ENCODE measurements at places on chromosomes 2 and 18.

DNA sequence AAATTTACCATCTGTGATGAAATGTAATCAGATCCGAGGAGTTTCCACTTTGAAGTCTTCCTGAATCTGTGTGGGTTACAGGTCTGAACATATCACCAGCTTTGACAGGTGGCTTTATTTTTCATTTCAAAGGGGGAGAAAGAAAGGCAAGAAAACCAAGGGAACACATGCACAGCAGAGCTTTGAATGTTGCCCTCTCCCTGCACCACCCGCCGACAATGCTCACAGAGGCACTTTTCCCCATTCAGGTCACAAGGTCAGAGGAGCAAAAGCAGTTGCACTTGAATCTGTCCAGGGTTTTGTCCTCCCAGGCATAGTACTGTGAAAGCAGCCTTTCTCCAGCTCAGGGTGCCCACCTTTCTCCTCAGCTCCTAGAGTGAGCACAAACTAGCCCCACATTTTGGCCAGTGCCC, 130.2 kb downstream of the OSR1 start:
- no peak for DNase-seq

- no peak for DNase-seq
Measured at GRCh38 chr2:149732730-149733290, 145.2 kb upstream of the MMADHC start.

- peak; percentile 92 for DNase-seq
Measured at GRCh38 chr2:96485751-96486651, 19.2 kb downstream of the NEURL3 start.

GRCh38 chr2:9973690-9974089, 22.2 kb downstream of the GRHL1 start:
- no peak for DNase-seq

DNA sequence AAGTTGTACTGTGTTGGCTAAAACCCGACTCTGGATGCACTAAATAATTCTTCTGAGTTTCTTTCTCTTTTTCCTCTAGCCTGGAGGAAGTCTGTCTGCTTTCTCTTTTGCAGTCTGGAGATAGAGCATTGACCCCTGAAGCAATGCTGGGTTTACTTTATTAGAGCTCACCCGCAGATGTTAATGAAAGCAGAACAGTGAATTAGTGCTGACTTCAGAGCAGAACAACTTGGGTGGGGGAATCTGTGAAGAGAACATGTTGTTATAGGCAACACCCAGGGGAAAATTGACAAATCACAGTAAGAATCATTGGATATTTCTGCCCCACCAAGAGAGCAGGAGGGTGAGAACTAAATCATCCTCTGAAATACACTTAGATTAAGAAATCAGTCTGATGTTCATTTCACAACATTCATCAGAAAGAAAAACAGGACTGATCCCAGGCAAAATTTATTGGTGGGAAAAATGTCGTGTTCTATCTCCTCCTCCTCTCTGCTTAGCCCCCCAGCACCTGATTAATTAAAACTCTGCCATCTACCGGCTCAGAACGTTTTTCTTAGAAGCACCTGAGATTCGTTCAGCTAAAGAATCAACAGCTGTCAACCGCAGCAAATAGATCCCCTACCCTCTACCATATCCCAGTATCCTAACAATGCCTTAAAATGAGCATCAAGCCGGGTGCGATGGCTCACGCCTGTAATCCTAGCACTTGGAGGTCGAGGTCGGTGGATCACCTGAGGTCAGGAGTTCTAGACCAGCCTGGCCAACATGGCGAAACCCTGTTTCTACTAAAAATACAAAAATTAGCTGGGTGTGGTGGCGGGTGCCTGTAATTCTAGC, 165.1 kb downstream of the FMNL2 start:
- no peak for DNase-seq

DNA sequence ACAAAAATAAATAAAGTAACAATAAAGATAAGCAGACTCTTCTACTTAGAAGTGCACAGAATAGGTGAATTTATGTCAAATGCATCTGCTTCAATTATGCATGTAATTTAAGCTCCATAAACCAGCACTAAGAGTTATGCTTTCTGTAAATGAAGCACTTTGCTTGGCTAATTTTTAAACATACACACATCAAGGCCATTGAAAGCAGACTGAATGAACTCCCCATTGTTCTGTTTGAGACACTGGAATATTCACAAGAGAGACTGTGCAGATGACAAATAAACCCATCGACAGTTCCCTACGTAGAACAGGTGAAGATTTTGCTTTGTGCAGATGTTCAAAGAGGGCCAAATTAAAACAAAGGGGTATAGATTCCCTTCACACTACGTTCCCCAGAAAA, 133.4 kb downstream of the PID1 start:
- no peak for DNase-seq

DNA sequence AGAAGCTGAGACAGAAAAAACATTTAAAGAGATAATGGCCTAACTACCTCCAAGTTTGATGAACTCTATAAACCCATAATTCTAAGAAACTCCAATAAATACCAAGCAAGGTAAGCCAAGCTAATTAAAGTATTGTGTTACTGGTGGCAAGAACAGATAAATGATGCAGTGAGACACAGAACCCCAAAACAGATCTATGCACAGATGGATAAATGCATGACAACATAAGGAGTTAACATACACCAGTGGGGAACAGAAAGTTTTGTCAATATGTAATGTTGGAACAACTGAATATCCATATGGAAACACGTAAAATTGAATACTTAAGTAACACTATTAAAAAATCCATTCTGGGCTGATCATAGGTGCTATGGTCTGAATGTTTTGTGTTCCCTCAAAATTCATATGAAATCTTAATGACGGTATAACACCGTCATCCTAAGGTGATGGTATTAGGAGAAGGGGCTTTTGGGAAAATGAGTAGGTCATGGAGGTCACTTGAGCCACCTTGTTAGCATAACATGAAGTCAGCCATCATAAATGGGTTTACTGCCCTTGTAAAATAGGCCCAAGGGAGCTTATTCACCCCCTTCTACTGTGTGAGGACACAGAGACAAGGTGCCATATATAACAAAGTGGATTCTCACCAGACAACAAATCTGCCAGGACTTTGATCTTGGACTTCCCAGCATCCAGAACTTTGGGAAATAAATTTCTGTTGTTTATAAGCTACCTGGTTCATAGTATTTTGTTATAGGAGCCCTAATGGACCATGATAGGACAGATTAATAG, 86.3 kb downstream of the SLC66A3 start:
- no peak for DNase-seq

DNA sequence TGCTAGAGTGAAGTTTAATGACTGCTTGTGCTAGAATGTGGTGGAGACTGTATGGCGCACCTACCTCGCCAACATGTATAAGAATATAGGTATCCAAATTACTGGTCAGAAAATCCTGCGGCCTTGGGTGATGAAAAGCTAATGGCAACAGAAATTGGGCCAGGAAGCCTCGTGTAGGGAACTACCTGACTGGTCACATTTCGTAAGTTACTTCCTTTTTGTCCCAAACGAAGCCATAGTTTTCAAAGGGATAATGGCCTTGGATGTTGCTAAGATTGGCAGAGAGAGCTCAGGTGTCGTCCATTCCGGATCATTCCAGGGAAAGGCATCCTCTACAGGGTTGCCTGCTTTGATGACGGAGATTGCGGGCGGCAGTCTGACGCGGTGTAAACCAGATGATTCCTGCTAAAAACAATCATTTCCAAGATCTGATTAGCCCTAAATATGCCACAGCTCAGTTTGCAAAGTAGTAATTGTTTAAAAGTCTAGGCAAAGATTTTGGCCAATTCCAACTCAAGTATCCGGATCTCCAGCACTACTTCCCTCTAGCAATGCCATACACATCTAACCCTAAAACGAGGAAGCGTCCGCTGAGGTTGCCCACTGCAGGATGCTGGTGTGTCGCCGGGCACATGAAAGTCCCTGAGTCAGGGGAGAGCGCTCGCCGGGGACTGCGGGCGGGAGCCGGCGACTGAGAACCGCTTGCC, 708 bp upstream of the MALT1 start:
- no peak for DNase-seq

DNA sequence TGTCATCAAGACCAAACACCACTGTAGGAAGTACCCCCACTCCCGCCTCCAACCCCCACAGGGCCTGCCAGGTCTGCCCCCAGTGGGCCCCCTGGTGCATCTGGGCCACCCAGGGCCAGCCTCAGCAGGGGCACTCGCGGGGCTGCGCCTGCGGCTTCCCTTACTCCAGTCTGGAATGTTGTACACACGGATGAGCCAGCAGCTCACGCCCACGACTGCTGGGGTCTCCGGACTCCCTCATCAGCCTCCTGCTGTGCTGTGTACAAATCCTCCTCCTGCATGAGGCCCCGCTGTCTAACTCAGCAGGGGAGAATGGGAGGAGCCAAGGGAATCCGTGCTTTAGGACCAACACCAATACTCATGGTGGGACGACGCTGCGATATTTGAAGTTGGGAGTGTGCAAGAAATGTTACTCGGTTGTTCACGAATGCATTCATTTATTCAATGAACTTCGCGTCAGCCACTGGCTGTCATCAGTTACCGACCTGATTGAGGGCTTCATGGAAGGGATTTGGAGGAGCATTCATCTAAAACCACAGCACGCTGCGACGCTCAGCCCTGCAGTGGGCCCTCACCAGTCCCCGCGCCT, 654 bp upstream of the ASB1 start:
- peak; percentile 21 for DNase-seq

- DNase-seq = no peak
Measured at GRCh38 chr2:240182476-240182875, 42.0 kb upstream of the OTOS start.

DNA sequence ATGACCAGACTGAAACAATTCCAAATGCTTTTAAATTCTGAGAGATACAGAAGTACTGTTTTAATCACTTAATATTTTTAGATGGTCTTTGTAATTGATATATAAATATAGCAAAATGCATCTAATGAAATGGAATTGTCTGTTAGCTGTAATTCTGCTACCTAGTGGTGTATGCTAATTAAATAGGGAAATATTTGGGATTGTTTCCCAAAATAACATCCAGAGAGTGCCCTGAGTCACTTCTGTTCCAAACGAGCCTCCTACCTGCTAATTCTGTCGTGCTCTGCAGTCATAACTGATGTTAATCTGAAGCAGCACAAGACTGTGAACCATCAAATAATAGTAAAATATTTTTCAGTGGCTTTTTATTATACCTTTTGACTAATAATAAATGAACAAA, 71.4 kb upstream of the NOSTRIN start:
- DNase-seq = no peak

DNA sequence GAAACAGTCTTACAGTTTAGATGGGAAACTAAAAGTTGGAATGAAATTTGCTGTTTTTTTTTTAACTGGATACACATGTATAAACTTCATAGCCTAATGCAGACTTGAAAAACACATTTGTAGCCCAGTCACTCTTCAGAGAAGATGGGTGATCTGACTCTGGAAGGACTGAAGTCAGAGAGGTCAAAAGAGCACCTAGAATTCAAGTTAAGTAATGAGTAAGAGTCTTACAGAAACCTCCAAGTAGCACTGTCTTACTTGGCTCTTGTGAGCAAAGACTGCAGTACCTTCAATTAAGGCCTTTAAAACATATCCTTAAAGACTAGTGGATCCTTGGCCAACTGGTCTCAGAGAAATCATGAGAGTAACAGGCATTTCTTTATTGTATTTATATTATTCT, 41.9 kb downstream of the TRAPPC8 start:
- DNase-seq = no peak

DNA sequence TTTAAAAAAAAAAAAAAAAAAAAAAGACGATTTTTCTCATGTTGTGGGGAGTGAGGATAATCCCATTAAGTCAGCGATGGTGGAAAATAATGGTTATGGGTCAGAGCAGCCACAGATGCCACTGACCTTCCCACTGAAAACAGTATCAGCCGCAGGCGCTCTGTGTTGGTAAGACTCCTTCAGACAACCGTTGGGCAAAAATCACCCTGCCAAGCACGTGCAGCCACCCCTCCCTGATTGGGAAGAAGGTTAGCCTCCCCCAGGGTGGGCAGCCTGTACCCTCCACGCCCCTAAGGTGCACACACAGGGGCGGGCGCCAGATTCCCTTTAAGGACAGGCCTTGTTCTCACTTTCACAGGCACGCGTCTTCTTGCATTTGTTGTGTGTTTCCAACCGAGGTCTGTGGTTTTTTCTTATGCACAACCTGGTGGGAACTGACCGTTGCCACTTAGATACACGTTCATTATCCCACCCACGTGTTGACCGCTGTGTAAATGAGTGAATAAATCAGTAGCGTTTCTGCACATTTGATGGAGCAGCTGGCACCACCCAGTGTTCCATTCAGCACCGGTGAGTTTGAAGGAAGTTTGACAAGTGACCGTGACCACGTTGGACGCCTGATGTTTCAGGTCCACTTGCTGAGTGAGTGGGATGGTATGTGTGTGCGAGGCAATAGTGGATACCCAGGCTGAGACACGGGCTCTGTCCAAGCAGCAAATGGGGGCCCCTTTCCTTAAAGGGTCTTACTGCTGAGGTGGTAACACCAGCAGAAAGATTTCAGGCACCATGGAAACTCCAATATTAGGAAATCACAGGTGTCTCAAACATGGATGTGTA, 197.8 kb downstream of the GBX2 start:
- DNase-seq = no peak

DNA sequence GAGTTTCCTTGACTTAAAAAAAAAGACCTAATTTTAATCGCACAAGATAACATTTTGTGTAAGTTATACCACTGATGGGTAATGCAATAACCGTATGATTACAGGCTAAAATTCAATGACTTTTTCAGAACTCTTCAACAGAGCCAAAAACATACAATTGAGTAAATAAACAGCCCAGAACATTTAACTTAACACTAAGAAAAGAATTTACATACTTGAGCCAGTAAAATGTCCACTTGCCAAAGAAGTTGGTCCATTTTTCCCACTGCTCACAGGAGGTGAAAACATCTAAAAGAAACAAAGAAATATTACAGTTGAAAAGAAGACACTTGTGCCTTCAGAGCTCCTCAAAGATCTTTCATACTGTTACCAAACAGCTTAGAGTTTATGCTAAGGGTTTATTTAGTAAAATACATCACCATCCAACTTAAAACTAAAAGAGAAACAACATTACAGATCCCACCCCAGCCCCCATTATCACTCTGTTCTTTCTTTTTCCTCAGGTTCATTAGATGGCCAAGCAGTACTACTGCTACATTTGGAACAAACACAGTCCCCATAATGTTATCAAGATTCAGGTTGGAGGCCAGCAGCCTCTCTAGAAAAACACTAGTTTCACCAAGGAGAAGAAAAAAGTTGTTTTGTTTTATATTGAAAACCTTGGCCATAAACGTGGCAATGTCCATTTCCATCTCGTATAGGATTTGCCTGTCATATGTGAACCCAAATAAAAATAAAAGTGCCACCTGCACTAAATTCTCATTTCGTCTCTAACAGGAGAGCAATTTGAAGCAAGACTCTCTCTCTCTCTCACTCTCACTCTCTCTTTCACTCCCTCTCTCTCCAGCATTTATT, 2.7 kb downstream of the TCF4 start:
- DNase-seq = no peak

All from stimulated activated CD4-positive, alpha-beta T cell treated with anti-CD3 and anti-CD28 coated beads, Interleukin-1b, Interleukin-23, amount 100 ng/mL, for 48 hours (primary cell).